BJ (cell line): ENCODE measurements at places on chromosomes 2 and 18.

DNA sequence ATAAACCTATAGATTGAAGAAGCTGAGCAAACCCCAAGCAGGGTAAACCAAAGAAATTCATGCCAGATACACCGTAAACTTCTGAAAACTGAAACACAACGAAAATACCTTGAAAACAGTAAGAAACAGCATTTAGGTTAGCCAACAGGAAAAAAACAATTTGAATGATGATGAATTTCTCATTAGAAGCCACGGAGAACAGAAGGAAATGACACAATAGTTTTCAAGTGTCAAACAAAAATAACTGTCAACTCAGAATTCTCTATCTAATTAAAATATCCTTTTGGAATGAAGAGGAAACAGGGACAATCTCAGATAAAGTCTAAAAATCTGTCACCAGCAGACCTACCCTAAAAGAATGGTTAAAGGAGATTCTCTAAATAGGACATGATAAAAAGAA is 37.3 kb upstream of the MALL start:
- no peak for DNase-seq

DNA sequence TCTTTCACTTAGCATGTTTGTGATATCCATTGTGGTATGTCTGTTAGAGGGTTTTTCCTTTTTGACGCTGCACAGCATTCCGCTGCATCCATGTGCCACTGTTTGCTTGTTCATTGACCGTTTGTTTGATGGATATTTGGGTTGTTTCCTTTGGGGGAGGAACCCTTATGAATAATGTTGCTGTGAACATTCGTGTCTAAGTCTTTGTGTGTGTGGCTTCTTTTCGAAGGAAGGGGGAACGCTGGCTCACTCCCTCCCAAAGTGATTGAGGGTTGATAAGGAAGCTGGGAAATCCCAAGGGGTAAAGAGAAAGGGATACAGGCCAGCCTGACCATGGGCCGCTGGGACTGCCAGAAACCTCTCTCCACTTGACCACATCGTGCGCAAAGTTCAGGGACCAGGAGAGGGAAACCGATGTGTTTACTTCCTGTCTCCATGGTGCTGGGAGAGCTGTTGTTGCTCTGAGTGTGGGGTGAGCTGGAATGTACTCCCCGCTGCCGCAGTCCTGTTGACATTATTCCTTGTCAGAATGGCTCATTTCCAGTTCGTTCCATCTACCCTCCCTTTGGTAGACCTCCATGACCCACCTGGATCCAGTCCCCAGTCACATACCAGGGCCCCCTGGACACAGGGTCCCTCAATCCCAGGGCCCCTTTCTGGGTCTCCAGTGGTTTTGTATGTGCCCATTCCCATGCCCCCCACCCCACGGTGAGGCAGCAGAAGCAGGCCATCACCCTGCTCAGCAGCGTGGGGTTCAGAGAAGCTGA is 39.6 kb downstream of the HS1BP3 start:
- DNase-seq: peak; percentile 53

GRCh38 chr2:237431372-237431771 is 17.4 kb upstream of the COL6A3 start:
- DNase-seq: peak; percentile 83

- no peak for DNase-seq
Observed at GRCh38 chr2:69578198-69578540, 65.4 kb downstream of the AAK1 start.

DNA sequence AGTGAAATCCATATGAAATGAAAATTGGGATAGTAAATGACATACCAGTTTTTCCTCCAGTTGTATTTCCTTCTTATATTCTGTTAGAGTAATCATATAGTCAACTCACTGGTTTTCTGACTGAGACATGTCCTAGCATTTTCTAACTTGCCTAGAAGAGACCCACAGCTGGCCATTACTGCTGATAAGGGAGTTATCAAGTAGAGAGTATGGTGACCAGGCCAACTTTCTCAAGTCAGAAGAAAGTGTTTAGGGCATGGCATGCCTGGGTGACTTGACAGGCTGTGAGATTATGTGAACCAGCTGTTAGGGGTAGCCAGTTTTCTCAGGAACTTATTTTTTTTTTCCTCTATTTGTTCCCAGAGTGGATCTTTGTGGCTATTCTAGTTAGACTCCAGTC is 81.2 kb downstream of the GPD2 start:
- DNase-seq: no peak

DNA sequence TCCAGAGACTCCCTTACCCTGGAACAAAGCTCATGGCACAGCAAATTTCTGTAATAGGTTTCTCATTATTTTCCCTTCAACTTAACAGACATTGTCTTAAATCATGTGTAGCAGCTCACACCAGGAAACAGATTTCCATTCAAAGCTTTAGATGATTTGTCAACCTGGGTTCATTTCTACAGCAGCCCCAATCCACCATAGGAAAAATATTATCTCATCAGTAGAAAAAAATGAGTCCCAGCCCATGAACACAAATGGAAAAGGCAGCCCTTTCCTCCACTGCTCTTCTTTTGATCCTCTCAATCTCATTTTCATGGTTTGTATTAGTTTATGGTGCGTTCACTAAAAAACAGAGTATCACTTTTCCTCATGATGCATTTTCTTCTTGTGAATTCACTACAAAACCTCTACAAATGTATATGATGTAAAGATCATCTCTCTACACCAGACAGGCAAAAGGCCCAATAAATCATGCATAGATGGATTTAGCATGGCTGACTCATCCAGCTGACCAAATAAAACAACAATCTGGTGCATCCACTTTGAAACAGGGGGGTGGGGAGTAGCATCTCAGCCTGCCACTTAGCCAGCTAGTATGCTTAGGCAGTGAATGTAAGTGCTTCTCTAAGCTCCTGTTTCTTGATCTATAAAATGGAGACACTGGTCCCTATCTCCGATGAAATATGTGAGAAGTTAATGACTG is 78.6 kb downstream of the SATB2 start:
- DNase-seq: no peak

GRCh38 chr2:222364285-222364895 is 60.0 kb upstream of the SGPP2 start:
- no peak for DNase-seq

DNA sequence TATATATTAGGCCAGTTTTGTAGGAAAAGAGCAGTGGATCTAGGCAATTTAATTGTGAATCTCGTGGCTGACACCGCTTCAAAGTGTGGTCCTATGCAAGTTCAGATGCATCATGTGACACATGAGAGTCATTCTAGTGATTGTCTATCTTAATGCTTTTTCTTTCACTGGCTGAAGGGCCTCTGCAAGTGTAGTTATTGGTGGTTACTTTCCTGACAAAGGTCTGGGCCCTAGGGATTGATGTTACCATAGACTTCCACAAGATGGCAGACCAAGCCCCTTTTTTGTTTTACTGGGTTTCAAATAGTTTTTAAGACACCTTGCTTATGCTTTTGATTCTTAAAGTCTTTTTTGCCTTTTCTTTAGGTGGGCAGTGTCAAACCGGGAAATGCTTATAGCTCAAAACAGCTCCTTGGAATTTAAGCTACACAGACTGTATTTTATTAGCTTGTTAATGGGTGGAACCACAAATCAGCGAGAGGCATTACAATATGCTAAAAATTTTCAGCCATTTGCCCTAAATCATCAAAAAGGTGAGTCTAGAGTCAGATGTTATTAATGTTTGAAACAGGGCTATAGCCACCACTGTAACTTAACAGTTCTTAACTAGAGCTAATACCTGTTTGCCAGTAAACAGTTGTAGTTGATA is 25.9 kb downstream of the CD8A start:
- no peak for DNase-seq

GRCh38 chr18:7164323-7165004 is 46.9 kb upstream of the LAMA1 start:
- no peak for DNase-seq

DNA sequence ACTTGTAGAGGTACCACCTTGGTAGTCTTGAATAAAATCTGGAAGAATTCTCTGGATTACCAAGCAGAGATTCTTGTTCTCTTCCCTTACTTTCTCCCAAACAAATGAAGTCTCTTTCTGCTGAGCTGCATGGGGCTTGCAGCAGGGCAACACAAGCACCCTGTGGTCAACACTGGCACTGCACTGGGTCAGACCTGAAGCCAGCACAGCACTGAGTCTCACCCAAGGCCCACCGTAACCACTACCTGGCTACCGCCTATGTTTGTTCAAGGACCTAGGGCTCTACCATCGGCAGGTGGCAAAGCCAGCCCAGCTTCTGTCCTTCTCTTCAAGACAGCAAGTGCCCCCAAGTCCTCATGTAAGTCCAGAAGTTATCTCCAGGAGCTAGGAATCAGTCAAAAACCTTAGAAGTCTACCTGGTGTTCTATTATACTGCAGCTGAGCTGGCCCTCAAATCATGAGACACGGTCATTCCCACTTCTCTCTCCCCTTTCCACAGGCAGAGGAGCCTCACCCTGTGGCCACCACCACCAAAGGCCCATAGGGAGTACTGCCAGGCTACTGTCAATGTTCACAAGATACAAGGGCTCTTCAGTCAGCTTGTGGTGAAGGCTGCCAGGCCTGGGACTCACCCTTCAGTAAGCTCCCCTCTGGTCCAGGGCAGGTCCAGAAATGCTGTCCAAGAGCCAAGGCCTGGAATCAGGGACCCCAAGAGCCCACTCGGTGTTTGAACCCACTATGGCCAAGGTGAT is 18.4 kb downstream of the VPS54 start:
- DNase-seq: no peak
